ENCODE measurements at places on chromosomes 3 and 15. TPM values are rescaled to one million over a fixed set of nuclear protein-coding genes. Genes with fewer than 3 reads are reported as not detected.

Gene KBTBD12
- polyA plus RNA-seq, result 1.9 TPM

Gene ZNF639
- polyA plus RNA-seq, result 61.2 TPM

DNA sequence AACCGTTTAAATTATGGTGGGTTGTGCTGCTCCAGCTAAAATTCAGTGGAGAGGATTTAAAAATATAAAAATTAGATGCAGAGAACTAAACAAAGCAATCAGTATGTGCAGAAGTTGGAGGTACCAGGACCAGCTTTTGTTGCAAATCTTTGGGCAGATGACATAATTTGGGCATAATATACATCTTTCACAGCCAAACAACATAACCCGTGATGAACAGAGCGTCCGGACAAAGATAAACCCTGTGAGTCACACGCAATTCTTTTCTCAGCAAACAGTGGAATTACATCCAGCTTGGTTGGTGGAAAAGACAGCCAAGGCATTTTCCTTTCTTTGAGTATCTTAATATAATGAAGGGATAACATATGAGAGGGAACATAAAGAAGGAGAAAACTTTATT, 419.4 kb upstream of the ADAMTS9 start:
- no peak for DNase-seq

Gene ZMYND10
- polyA plus RNA-seq, result 4.1 TPM

DNA sequence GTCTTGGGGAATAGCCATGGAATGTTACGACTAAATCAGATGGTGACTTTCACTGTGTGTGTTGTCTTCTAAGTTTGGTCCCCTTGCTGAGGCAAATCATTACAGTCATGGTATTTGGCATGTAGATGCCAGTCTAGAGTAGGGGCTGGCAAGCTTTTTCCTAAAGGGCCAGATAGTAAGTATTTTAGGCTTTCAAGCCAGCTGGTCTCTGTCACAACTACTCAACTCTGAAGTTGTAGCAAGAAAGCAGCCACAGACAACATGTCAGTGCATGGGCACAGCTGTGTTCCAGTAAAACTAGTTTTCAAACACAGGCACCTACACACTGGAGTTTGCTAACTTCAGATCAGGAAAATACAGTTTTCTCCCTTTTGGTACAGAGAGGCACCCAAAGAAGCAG, 39.3 kb downstream of the CCR3 start:
- DNase-seq, result no peak

Gene CLDN11
- 224 TPM for polyA plus RNA-seq

- DNase-seq, result no peak
Measured at GRCh38 chr15:84807228-84807627, 9.9 kb upstream of the ALPK3 start.

DNA sequence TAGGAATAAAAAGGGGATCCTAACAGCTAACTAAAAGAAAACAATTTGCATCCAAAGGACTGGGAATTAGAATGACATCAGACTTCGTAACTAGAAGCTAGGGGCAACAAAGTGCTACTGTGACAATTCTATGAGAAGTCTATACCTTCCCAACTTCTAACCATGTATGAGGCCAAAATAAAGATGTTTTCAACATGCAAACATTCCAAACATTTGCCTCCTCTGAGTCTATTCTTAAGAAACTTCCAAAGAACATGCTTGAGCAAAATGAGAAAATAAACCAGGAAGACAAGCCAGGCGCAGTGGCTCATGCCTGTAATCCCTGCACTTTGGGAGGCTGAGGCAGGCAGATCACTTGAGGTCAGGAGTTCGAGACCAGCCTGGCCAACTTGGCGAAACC, 13.1 kb upstream of the RNF7 start:
- DNase-seq, result no peak

Gene CLRN1
- polyA plus RNA-seq, result not detected

- DNase-seq, result no peak
Measured at GRCh38 chr3:133881939-133882825, 13.5 kb downstream of the RAB6B start.

- DNase-seq, result no peak
Measured at GRCh38 chr3:45545476-45545875, 49.1 kb upstream of the LIMD1 start.

- no peak for DNase-seq
Measured at GRCh38 chr15:69868756-69869155, 229.0 kb downstream of the TLE3 start.

Gene ADCY5
- polyA plus RNA-seq, result 10.8 TPM

Gene PRICKLE2
- 17.3 TPM for polyA plus RNA-seq

Gene EXD1
- polyA plus RNA-seq, result not detected

Gene CATSPER2
- 4.0 TPM for polyA plus RNA-seq

- no peak for DNase-seq
Measured at GRCh38 chr3:16837602-16838001, 47.2 kb upstream of the PLCL2 start.

DNA sequence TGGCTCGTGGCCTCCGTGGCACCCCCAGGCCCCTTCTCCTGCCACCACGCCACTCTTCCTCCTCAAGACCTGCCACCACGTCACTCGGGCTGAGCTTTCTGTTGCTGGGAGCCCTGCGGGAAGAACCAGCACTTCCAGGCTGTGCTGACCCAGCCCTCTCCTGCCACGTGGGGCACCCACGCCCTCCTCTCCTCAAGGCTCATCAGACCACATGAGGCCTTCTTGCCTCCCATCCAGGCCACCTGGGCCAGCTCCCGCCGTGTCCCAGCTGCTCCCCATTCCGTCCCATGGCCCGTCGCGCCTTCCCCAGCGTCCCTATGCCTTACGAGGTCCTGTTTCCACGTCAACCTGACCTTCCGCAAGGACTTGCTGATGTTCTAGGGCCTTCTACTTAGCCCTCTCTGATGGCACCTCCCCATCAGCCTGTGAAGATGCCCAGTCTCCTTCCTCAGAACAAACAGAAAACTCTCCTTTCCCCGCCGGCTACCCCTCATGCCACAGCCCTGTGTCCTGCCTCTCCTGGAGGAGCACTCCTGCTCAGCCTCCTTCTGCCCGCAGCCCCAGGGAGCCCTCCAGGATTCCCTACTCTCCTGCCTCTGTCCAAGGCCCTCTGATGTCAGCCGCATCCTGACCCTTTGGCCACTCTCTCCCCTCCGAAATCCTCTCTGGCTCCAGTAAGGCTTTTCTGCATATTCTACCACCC, 71.1 kb upstream of the BLM start:
- DNase-seq, result no peak
